ENCODE measurements at places on chromosomes 1 and 21.

DNA sequence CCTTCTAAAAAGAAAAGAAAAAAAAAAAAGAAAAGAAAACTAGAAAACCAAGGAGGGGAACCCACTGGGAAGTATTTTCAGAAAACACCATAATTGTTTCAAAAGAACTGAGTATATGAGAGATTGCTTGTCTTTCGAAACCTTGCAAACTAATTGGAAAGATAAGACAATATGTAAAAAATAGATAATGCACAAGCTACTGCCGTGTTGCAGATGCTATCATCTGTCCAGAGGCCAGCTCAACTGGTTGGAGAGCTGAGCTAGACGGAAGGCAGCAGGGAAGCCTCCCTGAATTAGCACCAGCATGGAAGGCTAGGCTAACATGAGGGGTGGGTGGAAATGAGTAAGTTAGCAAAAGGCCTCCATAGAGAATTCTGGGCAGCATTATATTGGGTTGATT is 16.2 kb upstream of the CACHD1 start:
- DNase-seq: no peak

DNA sequence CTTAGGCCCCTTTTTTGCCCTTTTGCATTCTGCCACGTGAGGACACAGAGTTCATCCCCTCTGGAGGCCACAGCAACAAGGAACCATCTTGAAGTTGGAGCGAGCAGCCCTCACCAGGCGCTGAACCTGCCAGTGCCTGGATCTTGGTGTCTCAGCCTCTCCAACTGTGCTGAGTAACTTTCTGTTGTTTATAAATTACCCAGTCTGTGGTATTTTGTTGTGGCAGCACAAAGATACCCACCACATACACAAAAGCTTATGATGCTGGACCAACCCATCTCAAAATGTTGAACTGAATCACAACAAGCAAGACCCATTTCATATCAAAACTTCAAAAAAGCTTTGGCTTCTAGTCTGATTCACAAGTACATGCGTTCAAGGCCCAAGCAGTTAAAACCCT is 649.9 kb downstream of the KIF26B start:
- no peak for DNase-seq

GRCh38 chr1:51313268-51313852 is 17.0 kb downstream of the TTC39A start:
- DNase-seq: no peak

- no peak for DNase-seq
Measured at GRCh38 chr1:184757406-184757805, 2.7 kb upstream of the EDEM3 start.

DNA sequence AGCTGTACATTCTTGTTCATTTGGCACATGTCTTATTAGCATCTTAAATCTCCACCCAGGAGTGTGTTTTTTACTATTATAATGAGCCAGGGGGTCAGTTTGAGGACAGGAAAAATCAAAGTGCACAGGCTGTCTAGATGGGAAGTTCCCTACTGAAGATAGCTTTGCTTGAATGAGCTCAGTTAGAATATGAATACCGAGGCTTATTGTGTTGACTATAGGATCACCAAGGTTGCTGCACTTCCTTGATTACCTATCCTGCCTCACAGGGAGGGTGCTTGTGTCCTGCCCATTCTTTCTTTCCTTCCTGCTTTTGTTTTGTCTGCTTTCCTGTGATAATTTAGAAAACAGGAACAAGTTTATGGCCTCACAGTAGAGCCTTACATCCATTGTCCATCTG is 16.3 kb downstream of the PHGDH start:
- DNase-seq: no peak

- DNase-seq: peak; percentile 94
Measured at GRCh38 chr1:6246497-6247467, 2.8 kb downstream of the HES3 start.

- no peak for DNase-seq
Measured at GRCh38 chr1:2202008-2202575, 7.5 kb upstream of the FAAP20 start.

- no peak for DNase-seq
Measured at GRCh38 chr1:14437417-14437918, 161.0 kb upstream of the KAZN start.

- no peak for DNase-seq
Measured at GRCh38 chr1:200040481-200041138, 13.1 kb downstream of the NR5A2 start.

- DNase-seq: no peak
Measured at GRCh38 chr1:34370748-34371147, 194.0 kb downstream of the C1orf94 start.

- DNase-seq: no peak
Measured at GRCh38 chr1:16124377-16125087, 31.3 kb downstream of the EPHA2 start.

DNA sequence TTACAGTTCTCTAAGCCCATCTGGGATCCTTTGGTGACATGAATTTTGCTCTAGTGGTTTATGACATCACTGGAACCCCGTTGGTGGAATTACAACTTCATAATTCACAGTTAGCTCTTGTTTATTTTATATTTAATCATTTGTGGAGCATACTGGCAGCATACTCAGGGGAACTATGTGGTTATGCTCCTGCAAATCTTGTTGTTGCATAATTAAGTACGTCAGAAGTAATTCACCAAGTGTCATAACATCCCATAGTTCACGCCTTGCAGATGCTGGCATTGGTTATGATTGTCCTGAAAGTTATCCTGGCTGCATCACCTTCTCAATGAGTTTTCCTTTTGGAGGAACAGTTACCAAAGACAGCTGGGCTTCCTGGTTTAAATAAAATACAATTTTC is 16.5 kb downstream of the PRRX1 start:
- no peak for DNase-seq
